ENCODE measurements at places on chromosomes 4 and X.
A peak's percentile ranks its signal among the peaks of the same experiment; 100 is the strongest.

DNA sequence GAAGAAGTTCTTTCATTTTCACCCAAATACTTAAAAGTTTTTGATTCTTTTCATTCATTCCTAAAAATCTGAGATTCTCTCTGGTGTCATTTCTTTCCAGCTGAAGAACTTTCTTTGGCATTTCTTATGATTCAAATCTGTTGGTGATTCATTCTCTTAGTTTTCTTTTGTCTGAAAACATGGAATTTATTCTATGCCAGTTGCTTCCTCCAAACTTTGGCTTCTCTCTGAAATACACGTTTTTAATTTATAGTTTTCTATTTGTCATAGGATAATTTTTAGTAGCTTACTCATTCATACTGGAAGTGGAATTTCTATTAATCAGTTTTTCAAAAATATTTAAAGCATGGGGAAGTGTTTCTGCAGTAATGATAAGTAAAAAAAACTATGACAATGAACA lies 1012.0 kb downstream of the RPA4 start:
- ATAC-seq: no peak

DNA sequence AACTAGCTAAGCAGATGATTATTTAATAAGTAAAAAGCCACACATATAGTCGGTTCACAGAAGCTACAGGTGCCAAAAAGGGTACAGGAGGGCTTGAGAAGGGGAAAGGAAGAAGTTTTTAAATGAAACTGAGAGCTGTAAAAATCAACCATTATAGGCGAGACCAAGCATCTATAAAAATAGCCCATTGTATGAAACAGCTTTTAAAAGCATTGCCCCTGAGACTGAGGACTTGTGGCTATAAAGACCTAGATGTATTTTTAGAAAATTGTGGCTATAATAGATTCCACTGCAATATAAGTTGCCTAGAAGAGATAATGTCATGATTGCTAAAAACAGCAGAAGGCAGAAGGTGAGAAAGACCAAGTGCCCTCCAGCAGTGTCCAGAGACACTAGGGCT lies 15.0 kb upstream of the TTC29 start:
- no peak for ATAC-seq

DNA sequence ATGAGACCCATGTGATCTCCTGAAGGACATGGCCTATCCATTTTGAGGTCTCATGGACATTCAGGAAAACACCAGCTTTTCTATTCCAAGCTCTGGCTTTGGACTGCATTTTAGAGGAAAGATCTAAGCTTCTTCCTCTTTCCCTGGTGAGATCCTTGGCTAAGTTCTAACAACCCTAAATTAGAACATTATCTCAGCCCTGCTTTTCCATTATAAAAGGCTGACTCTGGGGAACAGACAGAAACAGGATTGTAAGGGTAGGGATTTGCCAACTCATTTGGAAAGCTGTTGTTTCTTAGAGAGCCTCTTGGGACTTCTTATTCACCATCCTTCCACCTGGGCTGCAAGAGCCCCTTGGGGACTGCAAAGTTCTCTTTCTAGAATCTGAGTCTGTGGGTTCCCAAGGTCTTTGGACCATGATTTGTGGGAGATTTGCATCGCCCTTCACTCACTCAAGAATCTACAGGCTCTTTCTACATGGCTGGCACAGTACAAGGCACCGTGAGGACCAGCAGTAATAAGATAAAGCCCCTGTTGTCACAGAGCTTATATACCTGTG lies 146.9 kb downstream of the FNIP2 start:
- no peak for ATAC-seq

GRCh38 chr4:118799231-118799942 lies 36.5 kb downstream of the SEC24D start:
- no peak for ATAC-seq

GRCh38 chr4:39987485-39987884 lies 9.8 kb upstream of the PDS5A start:
- ATAC-seq: no peak

DNA sequence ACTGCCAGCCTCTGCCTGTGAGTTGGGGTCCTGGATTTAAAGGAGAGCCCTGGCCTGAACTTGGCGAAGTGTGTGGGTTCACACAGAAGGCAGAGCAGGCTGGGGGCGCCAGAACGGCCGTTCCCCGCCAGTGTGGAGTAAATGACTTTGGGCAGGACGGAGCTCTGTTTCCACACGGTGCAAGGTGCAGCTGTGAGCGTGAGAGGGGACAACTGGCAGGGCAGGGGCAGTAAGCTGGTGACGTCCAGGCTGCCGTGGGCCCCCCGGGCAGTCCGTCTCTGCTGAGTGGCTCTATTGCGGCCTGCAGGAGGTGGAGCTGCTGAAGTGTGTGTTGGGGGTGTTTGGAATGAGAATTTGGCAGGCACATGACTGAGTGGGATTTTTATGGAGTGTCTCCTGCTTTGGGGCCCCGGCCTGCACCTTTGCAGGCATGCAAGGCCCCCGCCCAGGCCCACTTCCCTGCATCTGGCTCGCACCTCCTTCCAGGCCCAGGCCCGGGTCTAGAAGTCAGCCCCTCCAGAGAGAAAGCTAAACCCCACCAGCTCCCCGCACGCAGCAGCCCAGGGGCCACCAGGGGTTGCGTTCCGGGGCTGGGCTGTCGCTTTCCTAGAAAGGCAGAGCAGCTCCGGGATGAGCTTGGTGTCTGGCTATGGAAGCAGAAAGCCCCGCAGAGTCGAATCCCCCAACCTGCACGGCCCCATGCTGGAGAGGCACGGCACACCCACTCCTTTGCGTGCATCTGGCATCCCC lies 62.2 kb upstream of the GRPEL1 start:
- no peak for ATAC-seq

- ATAC-seq: no peak
Measured at GRCh38 chr4:143085224-143085623, 99.5 kb upstream of the USP38 start.

DNA sequence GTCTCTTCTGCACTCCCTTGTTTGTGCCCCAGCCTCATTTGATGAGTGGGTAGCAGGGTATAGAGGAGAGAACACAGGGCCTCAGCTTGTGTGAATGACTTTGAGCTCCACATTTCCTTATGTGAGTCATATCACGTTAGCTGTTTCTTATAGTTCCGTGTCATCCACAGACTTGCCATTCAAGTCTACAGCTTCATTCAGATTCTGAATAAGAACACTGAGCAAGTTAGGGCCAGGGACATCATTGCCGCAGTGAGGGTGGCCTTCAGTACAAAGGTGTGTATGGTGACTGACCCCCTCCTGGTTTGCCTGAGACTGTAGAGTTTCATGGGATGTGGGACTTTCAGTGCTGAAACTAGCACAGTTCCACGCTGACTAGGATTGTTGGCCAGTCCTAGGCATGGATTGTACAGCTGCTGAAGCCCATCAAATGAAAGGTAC lies 23.6 kb downstream of the KLF3 start:
- no peak for ATAC-seq

GRCh38 chr4:24659241-24659961 lies 75.0 kb upstream of the DHX15 start:
- ATAC-seq: peak; percentile 82

GRCh38 chr4:84647312-84647884 lies 64.5 kb downstream of the CDS1 start:
- peak; percentile 27 for ATAC-seq

DNA sequence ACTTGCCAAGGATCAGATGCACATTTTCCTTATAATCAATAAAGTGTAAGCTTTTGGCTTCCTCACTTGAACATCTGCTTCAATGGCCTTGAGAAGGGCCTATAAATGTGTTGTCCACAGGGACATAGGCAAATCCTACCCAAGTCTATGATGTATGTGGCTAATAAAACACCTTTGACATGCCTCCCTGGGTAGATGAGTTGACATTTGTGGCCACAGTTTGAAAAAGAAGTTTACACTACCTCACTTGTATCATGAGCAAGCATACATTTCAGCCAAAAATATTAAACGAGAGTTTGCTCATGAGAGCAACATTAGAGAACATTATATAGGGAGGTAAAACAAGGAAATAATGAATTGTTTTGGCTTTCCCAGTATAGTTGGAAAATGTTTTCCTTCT lies 1067.7 kb downstream of the C4orf33 start:
- ATAC-seq: no peak

DNA sequence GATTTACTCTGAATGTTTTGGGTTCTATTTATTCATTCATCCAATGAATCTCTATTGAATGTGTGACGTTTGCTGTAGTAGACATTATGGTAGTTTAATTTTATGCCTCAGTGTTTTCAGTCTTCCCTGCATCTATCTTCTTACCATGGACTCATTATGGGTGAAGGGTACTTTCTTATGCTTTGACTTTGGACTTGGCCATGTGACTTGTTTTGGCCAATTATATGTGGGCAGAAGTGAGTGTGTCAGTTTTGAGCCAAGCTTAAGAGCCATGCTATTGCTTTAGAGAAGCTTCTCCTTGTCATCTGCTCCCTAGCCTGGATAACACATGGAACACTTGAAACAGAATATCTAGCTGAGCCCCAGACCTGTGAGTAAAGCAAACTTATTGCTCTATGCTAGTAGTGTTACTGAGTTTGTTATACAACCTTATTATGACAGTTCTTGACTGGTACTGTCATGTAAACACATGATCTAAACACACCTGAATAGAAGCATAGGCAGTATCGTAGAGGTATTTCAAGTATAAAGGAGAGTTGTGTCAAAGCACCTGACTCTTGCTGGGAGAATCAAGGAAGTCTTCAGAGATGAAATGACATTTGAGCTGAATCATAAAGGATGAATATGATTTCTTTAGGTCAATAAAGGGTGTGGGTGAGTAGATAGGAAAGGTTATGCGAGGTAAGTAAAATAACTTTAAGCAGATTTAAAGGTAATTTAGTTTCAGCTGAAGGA lies 128.4 kb downstream of the NAA11 start:
- ATAC-seq: no peak

DNA sequence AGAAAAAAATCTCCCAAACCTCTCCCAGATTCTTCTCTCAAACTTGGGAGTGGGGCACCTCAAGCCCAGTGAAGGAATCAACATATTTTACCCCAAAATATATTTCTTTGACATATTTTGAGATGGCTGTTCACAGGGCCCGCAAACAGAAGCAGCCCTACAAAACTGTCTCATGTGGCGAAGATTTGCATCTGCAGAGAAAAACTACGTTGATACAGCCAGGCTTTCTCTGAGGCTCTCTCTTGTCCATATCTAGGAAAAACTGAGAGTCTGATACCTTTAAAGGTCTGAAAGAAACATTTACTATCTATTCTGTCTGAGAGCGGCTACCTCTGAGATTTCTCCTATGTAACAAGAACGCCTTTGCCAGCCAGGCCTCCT lies 23.3 kb upstream of the TMSB4X start:
- no peak for ATAC-seq

GRCh38 chrX:152926923-152927322 lies 29.1 kb downstream of the ZNF185 start:
- ATAC-seq: no peak
